Stimulated activated CD4-positive, alpha-beta T cell treated with anti-CD3 and anti-CD28 coated beads, Interleukin-1b, Interleukin-23, amount 100 ng/mL, for 1 hour (primary cell): ENCODE measurements at places on chromosomes 2 and 18.

DNA sequence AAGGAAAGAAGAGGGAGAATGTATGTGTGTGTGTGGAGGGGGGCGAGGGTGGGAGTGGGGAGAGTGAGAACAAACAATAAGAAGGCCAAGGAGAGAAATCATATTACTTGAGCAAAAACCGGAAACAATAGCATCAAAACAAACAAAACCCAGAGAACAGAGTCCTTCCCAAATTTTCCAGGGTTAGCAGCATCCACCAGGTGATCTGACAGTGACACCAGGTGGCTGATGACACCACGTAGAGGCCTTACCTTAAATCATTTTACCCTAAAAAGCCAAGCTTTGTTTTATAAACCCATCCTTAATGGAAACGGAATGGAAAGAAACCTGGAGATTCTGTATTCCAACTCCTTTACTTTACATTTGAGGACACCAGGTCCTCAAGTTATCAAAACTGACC is 42.9 kb downstream of the CDCA7 start:
- DNase-seq: no peak

DNA sequence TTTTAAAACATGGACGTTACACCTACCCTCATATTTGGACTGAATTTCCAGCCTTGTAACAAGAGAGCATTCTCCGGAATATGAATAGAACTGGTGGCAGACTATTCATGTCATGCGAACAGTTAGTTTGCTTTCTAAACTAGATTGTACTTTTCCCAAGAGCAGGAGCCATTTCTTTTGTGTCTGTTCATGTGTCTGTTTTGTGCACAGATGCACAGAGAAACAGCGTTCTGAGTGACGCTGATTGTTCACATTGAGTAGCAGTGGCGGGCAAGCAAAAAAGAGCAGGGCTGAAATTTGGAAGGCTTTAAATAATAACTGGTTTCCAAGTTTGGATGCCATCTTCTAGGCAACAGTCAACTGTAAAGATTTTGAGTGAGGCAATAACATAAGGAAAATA is 200.3 kb downstream of the NRXN1 start:
- DNase-seq: no peak

GRCh38 chr2:201203916-201204654 is 21.1 kb downstream of the CASP10 start:
- DNase-seq: no peak

DNA sequence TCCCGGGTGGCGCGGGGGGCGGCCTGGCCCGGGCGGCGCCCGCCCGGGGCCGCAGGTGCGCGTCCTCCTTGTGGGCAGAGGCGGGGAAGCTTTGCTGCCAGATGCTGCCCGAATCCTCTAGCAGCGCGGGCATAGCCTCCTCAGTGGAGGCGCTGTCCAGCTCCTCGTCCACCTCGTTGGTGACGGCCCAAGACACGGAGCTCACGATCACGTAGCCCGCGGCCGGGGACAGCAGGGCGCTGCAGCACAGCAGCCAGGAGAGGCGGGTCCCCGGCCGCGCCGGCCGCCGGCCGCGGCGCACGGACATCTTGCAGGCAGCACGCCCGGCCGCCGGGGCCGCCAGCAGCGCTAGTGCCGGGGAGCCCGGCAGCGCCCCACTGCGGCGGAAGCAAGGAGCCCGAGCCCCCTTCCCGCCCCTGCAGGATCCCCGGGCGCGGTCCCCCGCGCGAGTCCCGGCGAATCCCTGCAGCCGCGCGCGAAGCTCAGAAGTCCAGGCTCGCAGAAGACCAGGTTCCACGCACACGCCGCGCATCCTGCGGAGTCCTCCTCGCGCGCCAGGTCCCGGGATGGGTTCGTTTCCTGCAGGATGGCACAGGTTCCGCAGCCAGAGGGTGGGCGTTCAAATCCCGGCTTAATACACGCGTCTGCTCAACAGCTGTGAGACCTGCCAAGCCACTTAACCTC is at the start of gene CREG2:
TSS of gene CREG2 (minus strand) at position 353 of the 684 bp plus-strand sequence. CDS start at position 307, 46 bp downstream.
- peak; percentile 4 for DNase-seq

GRCh38 chr2:103151046-103151445 is 389.2 kb downstream of the TMEM182 start:
- no peak for DNase-seq

- no peak for DNase-seq
These were observed 59.6 kb upstream of the LINC00305 start for GRCh38 chr18:64208516-64208915.
